ENCODE measurements at places on chromosomes 2 and 18. TPM values are rescaled to one million over a fixed set of nuclear protein-coding genes. Genes with fewer than 3 reads are reported as not detected.

- no peak overlapping the region for H3K4me3 ChIP-seq
- peaks cover 13% of the 10 kb centered on the region for H3K27me3 ChIP-seq
- no peaks in the 10 kb centered on the region for H3K36me3 ChIP-seq
- H3K27ac ChIP-seq = no peak overlapping the region
- no peaks in the 10 kb centered on the region for H3K4me1 ChIP-seq
- no peak for DNase-seq
Measured at GRCh38 chr18:55593888-55594287, 5.9 kb upstream of the TCF4 start.

DNA sequence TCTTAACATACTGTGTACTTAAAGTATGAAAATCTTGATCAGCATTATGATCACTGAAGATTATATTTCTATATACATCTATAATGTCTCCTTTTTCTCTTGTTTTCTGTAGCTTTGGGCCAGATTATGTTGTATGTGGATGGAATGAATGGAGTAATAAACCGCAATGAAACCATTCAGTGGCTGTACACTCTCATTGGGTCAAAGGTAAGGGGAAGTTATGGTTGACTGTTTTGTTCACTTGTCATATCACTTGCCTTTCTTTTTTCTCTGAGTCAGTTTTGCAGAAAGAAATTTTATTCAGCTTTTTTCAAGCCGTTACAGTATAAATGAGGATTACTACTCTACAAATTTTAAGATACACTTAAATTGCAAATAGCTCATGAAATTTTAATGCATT, 252.5 kb downstream of the TPGS2 start:
- peaks cover 1% of the 10 kb centered on the region for H3K36me3 ChIP-seq
- peaks cover 3% of the 10 kb centered on the region for H3K4me1 ChIP-seq
- no peaks in the 10 kb centered on the region for H3K27me3 ChIP-seq
- DNase-seq = no peak
- no peak overlapping the region for H3K27ac ChIP-seq

RASGRP3 gene
- total RNA-seq = not detected

DNA sequence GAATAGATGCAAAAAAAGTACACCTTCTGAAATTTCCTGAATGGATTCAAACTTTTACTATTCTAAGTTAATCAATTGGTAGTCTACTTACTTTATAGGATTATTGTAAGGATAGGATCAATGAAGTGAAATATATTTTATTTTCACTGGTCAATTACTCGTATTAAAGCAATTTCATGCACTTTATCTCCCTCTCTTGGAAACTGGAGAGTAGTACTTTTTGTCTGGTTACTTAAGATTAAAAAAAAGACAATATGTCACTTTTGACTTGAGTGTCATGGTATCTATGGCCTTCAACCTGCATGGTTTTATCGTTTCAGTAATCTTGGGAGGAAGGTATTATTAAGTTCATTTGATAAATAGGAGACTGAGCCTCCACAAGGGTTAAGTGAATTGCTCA, 1.0 kb upstream of the KYNU start:
- no peak for DNase-seq
- no peak overlapping the region for H3K27ac ChIP-seq
- H3K4me1 ChIP-seq = peaks cover 9% of the 10 kb centered on the region
- no peak overlapping the region for H3K4me3 ChIP-seq

TIA1 gene
- 523 TPM for total RNA-seq

SMC6 gene
- 26.0 TPM for total RNA-seq

GRCh38 chr18:54835944-54836343, 7.7 kb downstream of the RAB27B start:
- DNase-seq = no peak
- no peak overlapping the region for H3K4me3 ChIP-seq
- peaks cover 14% of the 10 kb centered on the region for H3K36me3 ChIP-seq
- no peak overlapping the region for H3K27ac ChIP-seq
- peaks cover 13% of the 10 kb centered on the region for H3K4me1 ChIP-seq

ERFE gene
- 1.3 TPM for total RNA-seq

RBM44 gene
- 0.81 TPM for total RNA-seq

SNORC gene
- 1.8 TPM for total RNA-seq

DNA sequence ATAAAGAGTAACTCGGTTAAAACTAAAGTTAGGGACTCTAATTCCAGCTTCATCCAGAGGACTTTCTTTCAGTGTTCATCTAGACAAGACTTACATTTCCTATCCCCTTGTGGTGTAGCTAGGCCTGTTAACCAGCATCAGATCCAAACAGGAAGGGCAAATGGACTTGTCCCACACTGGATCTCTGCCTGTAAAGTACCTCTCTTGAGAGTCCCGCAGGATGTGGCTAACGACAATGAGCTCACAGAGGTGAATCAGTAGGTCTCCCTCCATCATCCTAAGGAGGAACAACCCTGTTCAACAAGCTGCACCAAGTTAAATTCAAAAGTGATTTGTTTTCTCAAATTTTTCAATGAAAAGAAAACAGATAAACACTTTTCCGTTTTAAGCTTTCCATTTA, 412.3 kb upstream of the RGPD4 start:
- no peaks in the 10 kb centered on the region for H3K36me3 ChIP-seq
- no peak for DNase-seq
- peaks cover 21% of the 10 kb centered on the region for H3K4me1 ChIP-seq
- H3K27ac ChIP-seq = no peak overlapping the region

GRCh38 chr2:187174582-187174981, 273.5 kb downstream of the CALCRL start:
- H3K27me3 ChIP-seq = no peaks in the 10 kb centered on the region
- DNase-seq = no peak
- H3K36me3 ChIP-seq = no peaks in the 10 kb centered on the region
- no peaks in the 10 kb centered on the region for H3K4me1 ChIP-seq

NAT8 gene
- total RNA-seq = not detected

ANKMY1 gene
- total RNA-seq = 29.0 TPM

DNA sequence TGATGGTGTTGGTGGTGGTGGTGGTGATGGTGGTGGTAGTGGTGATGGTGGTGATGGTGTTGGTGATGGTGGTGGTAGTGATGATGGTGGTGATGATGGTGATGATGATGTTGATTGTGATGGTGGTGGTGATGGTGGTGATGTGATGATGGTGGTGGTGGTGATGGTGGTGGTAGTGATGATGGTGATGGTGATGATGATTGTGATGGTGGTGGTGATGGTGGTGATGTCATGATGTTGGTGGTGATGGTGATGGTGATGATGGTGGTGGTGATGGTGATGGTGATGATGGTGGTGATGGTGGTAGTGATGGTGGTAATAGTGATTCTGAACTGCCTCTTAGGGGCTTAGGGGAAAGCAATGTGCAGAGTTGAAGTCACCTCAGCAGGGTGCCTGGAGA, 760.7 kb downstream of the GALR1 start:
- no peak overlapping the region for H3K27ac ChIP-seq
- no peaks in the 10 kb centered on the region for H3K36me3 ChIP-seq
- no peak overlapping the region for H3K4me3 ChIP-seq
- peaks cover 5% of the 10 kb centered on the region for H3K4me1 ChIP-seq

- H3K27me3 ChIP-seq = no peaks in the 10 kb centered on the region
- H3K36me3 ChIP-seq = no peaks in the 10 kb centered on the region
- H3K27ac ChIP-seq = no peak overlapping the region
- H3K4me3 ChIP-seq = no peak overlapping the region
- peaks cover 4% of the 10 kb centered on the region for H3K4me1 ChIP-seq
- DNase-seq = no peak
Measured at GRCh38 chr2:151182899-151183809, 78.5 kb downstream of the RBM43 start.

DNA sequence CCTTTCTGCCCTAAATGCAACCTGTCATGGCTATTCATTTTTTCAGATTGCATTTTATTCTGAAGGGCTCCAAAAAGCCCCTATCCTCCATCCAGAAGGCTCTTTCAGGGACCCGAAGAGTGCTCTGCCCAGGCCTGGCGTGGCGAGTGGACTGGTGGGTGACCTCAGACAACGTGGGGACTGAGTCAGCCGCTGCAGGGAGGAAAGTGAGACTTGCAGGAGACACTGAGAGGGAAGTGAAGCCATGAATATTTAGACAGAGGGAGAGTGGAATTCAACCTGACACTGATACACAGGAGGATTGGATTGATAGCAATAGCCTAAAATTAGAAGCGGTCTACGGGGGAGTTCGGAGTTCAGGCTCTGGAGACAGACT, 63.6 kb upstream of the SIX2 start:
- DNase-seq = no peak
- H3K27ac ChIP-seq = no peak overlapping the region
- H3K27me3 ChIP-seq = peaks cover 17% of the 10 kb centered on the region
- H3K36me3 ChIP-seq = no peaks in the 10 kb centered on the region
- peaks cover 13% of the 10 kb centered on the region for H3K4me1 ChIP-seq
- no peak overlapping the region for H3K4me3 ChIP-seq

GALNT5 gene
- 1.2 TPM for total RNA-seq

DNA sequence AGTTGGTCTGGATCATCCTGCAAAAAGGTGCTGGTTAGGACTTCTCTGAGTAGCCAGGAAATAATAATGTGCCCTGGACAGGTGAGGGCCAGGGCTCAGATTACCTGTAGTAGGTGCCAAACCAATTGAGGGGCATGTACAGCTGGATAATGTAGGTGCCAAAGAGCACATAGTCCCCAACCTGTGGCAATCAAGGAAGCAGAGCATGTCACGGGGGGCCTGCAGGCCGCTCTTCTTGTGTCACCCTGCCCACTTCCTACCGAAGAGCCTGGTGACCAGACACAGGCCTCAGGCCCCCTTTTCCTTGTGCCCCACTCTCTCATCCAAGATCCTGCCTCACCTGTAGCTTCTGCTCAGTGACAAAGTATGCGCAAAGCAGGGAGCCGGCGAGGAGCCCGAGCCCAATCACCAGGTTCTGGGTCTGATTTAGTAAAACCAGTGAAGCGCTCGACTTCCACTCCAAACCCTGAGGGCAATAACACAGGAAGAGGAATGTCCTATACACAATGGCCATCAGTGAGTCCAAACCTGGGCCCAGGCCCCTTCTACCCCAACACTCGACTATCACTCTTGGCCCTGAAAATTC, 5.2 kb downstream of the ABCB6 start:
- H3K27ac ChIP-seq = no peak overlapping the region
- H3K36me3 ChIP-seq = peaks cover 16% of the 10 kb centered on the region
- H3K4me1 ChIP-seq = peaks cover 8% of the 10 kb centered on the region

EFEMP1 gene
- 43.9 TPM for total RNA-seq

DNA sequence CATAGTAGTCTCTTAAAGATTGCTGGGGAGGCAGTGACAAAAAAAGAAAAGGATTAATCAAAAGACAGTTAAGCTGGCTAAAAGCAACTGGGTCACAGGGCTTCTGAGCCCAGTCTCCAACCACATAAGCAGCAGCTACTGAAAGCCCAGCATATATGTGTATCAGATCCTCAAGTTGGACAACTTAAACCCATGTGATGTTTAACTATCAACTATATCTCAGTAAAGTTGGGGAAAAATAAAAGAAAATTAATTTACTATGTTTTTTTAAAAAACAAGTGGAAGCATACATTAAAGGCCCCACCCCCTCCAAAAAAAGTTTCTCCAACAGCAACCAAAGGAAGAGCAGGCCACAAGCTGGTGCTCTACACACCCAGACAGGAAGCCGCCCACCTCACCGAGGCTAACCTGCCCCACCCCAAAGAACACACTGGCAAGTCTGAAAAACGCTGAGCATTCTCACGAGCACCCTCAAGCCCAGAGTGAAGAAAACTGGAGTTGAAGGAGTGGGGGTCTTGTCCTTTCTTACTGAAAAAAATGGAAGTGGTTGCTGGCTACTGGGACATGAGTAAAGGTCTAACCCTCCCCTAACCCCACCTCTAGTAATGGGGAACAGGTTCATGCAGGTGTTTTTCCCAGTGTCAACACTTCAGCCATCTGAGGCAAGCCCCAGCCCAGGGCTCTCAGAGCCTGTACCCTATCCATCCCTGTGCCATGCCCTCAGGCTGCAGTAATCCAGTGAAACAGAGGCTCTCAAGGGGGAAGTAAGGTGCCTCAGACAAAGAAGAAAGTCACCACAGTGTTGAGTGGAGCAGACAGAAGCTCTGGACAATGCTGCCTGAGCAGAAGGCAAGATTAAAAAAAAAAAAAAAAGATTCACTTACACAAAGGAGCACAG, 106.3 kb downstream of the GYPC start:
- no peaks in the 10 kb centered on the region for H3K4me1 ChIP-seq
- DNase-seq = no peak
- no peak overlapping the region for H3K27ac ChIP-seq
- H3K36me3 ChIP-seq = no peaks in the 10 kb centered on the region
- H3K4me3 ChIP-seq = no peak overlapping the region
- H3K27me3 ChIP-seq = peaks cover 16% of the 10 kb centered on the region

DNA sequence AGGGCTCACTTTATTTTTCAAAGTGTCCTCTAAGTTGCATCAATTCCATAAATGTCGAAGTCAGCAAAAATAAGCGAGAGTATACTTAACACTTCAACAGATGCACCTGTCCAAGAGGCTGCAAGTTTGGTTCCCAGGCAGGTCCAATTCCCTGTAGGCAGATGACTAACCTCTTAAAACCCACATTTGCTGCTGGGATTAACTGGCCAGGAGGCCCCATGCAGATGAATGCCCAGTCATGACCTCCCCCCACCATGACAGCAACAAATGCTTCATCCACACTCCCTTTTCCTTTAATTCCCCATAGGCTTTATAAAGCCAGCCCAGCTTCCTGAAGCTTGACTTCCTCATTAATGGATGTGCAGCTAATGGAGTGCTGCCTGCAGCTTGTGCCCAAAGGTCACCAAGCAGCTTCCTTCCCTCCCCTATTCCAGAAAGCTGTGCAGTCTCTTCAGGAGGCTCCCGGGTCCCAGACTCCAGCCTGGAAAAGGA, 35.7 kb downstream of the REEP1 start:
- DNase-seq = no peak
- H3K4me3 ChIP-seq = no peak overlapping the region
- no peaks in the 10 kb centered on the region for H3K36me3 ChIP-seq
- H3K27me3 ChIP-seq = peaks cover 29% of the 10 kb centered on the region
- H3K4me1 ChIP-seq = no peaks in the 10 kb centered on the region
- H3K27ac ChIP-seq = no peak overlapping the region

PSTPIP2 gene
- 6.1 TPM for total RNA-seq

MAB21L4 gene
- 12.5 TPM for total RNA-seq

EMILIN1 gene
- total RNA-seq = 1.1 TPM

CGREF1 gene
- total RNA-seq = 0.31 TPM

DNA sequence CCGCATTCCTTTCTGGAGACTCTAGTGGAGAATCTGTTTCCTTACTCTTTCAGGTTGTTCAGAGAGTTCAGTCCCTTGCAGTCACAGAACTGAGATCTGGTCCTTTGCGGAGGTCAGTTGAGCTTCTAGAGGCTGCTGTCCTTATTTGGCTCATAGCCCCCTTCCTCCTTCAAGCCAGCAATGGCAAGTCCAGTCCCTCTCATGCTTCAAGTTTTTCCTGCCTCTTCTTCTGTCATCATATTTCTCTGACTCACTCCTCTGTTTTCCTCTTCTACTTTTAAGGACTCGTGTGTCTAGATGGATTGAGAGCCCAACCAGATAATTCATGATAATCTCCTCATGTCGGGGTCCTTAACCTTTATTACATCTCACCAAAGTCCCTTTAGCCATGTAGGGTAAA, 173.5 kb upstream of the FOSL2 start:
- no peak overlapping the region for H3K27ac ChIP-seq
- no peak for DNase-seq
- no peaks in the 10 kb centered on the region for H3K4me1 ChIP-seq
- H3K36me3 ChIP-seq = no peaks in the 10 kb centered on the region
- no peaks in the 10 kb centered on the region for H3K27me3 ChIP-seq
- H3K4me3 ChIP-seq = no peak overlapping the region

- peaks cover 78% of the 10 kb centered on the region for H3K27me3 ChIP-seq
- no peak overlapping the region for H3K4me3 ChIP-seq
- no peaks in the 10 kb centered on the region for H3K36me3 ChIP-seq
- no peak for DNase-seq
- H3K27ac ChIP-seq = no peak overlapping the region
Measured at GRCh38 chr2:162072181-162072702, 1.8 kb downstream of the DPP4 start.

GRCh38 chr18:44764863-44765262, 84.2 kb downstream of the SETBP1 start:
- H3K27me3 ChIP-seq = no peaks in the 10 kb centered on the region
- peaks cover 32% of the 10 kb centered on the region for H3K4me1 ChIP-seq
- H3K36me3 ChIP-seq = peaks cover 1% of the 10 kb centered on the region
- no peak overlapping the region for H3K27ac ChIP-seq
- no peak overlapping the region for H3K4me3 ChIP-seq
- no peak for DNase-seq

BUB1 gene
- total RNA-seq = 25.4 TPM

Measured in progenitor cell of endocrine pancreas (in vitro differentiated cells).